ENCODE measurements at places on chromosomes 2 and 18.
A peak's percentile ranks its signal among the peaks of the same experiment; 100 is the strongest.

- no peak for DNase-seq
Measured at GRCh38 chr2:120438301-120439066, 92.5 kb downstream of the INHBB start.

- DNase-seq: no peak
Measured at GRCh38 chr18:80167331-80167730, 58.3 kb downstream of the ADNP2 start.

DNA sequence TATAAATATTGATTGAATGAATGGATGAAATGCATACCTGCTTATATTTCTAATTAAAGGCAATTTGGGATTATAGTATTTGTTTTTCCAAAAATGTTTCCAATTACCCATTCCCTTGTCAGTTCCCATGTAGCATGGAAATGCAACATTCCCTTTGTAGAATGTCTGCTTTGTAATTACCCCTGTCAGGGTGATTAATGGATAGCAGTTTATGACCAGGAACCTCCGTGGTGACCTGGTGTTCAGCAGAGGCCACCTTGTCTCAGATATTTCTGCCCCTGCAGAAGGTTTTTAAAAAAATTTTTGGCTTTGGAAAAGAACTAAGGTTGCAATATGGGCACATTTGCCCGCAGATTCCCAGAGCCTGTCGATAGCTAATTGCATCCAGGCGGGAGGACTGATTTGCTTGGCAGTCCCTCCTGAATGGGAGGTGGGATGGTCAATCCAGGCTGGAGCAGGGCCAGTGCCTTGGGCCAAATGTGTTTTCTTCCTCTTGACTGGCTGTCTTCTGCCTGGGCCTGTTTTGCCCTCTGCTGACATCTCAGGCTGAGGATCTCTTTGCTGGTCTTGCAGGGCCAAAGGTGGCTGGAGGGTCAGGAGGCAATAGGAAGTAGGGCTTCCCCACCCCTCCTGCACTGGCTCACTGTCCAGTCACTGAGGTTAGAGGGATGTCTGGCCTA, 82.1 kb downstream of the TMEM182 start:
- DNase-seq: no peak

GRCh38 chr2:181054256-181054655, 73.9 kb downstream of the UBE2E3 start:
- DNase-seq: no peak

DNA sequence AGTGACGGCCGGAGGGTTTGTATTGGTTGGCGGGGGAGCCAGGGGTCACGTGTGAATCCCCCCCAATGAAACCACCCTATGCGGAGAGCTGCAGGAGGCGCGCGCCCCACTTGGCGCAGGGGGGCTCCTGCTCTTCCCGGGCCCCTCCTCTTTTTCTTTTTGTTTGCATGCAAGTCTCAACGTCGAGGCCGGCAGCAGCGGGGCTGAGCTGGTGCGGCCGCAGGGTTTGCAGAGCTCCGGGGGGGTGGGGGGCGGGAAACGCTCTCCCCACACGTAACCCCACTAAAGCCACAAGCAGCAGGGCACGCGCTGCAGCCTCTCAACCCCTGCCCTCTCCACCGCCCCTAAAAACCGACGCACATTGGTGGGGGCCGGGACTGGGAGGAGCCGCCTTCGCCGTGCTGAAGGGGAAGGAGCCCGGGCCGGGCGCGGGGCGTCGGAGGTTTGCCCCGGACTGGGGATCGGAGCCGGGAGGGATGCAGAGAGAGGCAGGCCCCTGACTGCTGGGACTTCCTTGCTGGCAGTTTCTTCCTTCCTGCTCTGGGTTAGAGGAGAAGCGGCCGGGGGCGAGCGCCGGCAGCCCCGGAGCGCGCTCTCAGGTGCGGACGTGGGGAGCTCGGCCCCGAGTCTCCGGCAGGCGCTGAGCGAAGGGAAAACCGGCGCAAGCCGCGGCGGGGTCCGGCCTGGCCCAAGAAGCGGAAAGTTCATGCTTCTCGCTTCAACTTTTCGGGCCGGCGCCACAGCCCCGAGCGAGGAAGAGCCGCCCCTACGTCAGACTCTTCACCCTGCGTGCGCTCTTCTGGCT, 864 bp downstream of the LBH start:
- peak; percentile 84 for DNase-seq

DNA sequence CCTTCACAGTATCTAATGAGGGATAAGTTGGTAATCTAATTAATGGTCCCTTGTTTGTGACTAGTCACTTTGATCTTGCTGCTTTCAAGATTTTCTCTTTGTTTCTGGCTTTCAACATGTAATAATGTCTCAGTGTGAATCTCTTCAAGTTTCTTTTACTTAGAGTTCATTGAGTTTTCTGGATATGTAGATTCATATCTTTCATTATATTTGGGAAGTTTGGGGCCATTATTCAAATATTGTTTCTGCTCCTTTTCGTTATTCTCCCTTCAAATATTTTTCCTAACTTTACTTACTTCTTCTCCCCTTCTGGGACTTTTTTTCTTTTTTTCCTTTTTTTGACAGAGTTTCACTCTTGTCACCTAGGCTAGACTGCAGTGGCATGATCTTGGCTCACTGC, 21.1 kb upstream of the NAPG start:
- no peak for DNase-seq

GRCh38 chr2:52686935-52687334, 1080.7 kb upstream of the CHAC2 start:
- no peak for DNase-seq

Measured in CD4-positive, alpha-beta memory T cell (primary cell).